ENCODE measurements at places on chromosomes 3 and 15. TPM values are rescaled to one million over a fixed set of nuclear protein-coding genes. Genes with fewer than 3 reads are reported as not detected.

HEXA gene
- total RNA-seq = 219 TPM

- no peak for DNase-seq
These were observed 58.3 kb downstream of the CDC25A start for GRCh38 chr3:48129921-48130320.

DNA sequence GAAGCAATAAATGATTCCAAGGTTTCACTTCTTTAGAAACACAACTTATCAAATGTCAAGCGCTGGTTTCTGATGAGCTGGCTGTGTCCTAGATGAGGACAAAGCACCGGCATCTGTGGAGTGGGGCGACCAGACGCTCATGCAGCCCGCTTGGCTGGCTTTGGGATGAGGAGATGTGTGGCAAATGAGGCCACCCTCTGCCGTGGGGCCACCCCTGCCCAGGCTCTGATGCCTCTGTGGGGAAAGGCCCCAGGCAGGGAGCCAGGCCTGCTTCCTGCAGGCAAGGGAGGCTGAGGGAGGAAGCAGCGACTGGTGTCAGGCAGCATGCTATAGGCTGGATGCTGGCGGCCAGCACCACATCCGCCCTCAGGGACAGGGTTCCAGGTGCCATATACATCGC lies 102.9 kb downstream of the HERC2 start:
- no peak for DNase-seq

GRCh38 chr3:64345371-64345770 lies 120.1 kb upstream of the PRICKLE2 start:
- no peak for DNase-seq

DNA sequence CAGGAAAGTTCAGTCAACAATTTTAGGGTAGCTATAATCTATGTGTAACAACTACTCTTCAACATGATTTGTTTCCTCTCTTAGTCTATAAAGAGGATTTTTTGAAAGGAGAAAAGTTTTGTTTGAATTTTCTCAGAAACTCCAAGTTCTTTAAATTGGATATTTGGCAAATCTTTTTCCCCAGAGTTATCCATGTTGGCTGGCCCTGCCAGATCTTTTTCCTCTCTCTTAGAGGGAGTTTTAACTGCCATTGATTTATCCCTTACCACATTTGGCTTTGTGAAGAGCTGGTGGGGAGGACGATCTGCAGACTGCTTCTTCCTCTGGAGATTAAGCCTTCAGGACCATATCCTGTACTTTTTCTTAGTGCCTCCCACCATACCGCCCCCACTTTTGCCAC lies 64.9 kb upstream of the ROPN1 start:
- no peak for DNase-seq

GRCh38 chr3:117063930-117064329 lies 354.4 kb downstream of the TUSC7 start:
- no peak for DNase-seq

- no peak for DNase-seq
These were observed 73.7 kb upstream of the ZPLD1 start for GRCh38 chr3:102361101-102361500.

DNA sequence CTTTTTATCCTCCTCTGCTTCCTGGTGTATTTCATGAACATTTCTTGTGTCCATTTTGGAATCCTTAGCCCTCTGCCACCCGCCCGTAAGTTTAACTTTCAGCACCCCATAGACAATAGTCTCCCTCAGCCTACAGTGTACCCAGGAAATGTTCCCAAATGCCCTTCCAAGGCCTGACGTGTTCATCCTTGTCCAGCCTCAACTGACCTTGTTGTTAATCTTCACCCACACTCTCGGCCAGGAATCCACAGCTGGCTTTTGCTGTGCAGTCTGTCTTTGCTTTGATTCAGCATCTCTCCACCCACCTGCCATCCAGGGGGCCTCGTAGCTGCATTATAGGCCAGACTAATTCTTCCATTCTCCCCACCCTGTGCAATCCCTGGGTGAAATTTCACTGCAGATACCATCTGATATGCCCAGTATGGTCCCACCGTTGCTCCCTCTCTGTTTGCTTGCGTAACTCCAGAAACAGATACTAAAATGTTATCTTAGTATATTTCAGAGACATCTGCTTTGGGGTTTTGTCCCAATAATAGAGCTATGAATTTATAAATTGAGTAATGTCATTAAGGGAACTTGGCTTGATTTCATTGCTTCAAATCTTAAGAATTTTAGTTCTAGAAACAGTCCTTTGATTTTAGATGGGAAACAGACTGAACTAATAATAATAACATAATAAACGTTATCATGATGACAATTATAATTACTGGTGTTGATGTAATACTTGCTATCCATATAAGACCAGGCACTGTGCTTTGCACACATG lies 16.6 kb downstream of the GUCA1C start:
- DNase-seq = no peak
